Central memory CD4-positive, alpha-beta T cell (primary cell): ENCODE measurements at places on chromosomes 6 and 20.

DNA sequence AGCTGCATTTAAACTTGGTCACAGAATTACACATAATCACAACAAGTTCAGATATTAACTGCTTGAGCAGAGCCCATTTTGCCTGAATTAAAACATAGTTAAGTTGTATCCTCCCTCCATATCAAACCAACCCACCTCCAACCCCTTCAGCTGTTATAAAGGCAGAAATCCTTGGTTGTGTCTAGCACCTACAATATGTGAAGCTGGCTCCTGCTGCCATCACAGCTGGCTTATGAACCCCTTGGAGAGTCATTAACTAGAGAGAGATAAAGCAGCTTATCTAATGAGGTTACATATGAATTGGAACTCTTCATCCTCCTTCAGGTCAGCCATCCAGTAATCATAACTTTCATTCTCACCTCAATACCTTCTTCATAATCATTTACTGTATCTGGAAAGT lies 101.8 kb downstream of the EPHA7 start:
- no peak for DNase-seq

DNA sequence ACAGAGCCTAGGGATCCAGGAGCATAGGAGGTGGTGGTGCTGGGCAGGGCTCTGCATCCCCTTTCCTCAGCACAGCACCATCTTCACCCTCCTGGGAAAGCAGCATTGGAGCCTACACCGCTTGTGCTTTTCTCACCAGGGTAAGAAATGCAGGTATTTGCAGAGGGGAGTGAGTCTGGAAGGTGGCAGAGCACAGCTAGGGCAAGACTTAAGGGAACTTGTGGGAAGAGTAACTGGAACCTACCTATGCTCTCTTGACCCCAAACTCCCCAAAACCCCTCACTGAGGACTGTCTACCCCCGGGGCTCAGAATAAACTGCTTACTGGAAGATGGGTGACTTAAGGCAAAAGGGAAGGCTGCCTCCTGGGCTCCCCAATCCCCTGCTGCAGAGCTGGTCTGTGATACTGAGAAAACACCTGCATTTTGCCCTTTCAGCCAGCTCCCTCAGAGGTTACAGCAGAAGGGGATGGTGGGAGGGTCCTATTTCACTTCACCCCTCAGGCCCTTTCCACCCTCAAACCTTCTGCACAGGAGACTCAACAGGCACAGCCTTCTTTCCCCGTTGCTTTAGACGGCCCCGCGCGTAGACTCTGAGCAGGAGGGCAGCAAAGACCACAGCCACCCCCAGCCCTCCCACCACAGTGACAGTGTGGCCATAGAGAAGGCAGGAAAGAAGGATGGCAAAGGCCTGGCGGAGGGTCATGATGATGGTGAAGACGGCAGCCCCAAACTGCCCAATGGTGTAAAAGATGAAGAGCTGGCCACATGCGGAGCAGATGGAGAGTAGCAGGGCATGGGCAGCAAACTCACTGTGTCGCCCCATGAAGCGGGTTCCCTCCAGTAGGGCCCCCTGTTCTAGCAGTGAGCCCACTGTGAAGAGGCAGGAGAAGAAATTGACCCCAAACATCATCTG lies 2.9 kb downstream of the SLC35B2 start:
- no peak for DNase-seq

- no peak for DNase-seq
Observed at GRCh38 chr6:20333721-20334269, 67.9 kb upstream of the E2F3 start.

DNA sequence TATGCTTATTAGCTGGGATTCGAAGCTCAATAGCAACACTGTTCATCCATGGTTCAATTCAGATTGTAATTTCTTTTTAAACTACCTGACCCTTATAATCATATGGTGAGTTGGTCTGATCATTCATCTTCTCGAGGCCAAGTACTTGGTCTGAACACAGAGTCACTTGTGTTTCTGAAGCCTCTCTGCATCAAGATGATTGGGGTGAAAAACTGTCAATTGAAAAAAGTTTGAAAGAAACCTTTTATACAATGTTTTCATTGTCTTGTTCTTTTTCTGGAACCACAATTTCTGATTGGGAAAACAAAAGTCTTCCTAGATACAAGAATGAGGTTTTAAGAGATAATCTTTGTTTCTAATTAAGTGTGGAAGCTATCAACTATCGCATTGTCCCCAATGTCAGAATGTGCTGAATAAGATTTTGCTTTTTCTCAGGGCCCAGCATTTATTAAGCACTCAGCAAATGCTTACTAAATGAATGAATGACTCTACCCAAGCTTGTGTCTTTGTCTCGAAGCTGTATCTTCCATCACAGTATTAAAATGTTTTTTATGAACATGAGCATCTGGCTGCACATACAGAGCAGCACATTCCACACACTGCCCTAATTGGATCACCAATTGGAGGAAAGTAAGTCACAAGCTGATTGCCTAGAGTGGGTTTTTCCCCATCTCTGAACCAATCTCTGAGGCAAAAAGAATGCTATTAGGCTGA lies 45.0 kb upstream of the MOXD1 start:
- DNase-seq: no peak

GRCh38 chr6:29564875-29565274 lies 5.3 kb upstream of the UBD start:
- no peak for DNase-seq

GRCh38 chr20:44747166-44748004 lies 1.7 kb downstream of the KCNK15 start:
- peak; percentile 25 for DNase-seq

- no peak for DNase-seq
Observed at GRCh38 chr6:148983966-148984365, 237.1 kb downstream of the UST start.

GRCh38 chr6:11810039-11810541 lies 31.5 kb upstream of the ADTRP start:
- no peak for DNase-seq

DNA sequence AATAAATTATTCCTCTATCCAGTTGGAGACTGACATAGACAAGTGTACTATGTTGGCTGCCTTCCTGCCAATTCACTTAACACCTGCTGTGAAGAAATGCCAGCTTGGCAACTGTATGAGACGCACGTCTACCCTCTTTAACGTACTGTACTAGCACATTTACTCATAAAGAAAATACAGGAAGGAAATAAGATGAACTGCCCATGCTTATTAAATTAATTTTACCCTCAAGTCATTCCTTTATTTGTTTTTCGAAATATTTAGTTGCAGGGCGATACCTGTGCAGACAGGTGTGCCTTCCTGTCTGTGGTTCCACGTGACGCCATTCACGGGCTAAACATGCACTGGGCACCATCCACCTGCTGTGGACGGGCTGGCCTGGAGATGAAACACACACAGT lies 52.0 kb downstream of the PSMG4 start:
- DNase-seq: no peak

GRCh38 chr20:50498071-50498776 lies 12.0 kb upstream of the PTPN1 start:
- DNase-seq: no peak

- no peak for DNase-seq
Observed at GRCh38 chr20:22984606-22985005, 50.5 kb upstream of the SSTR4 start.

- DNase-seq: no peak
Observed at GRCh38 chr6:100202417-100203194, 208.6 kb upstream of the MCHR2 start.

DNA sequence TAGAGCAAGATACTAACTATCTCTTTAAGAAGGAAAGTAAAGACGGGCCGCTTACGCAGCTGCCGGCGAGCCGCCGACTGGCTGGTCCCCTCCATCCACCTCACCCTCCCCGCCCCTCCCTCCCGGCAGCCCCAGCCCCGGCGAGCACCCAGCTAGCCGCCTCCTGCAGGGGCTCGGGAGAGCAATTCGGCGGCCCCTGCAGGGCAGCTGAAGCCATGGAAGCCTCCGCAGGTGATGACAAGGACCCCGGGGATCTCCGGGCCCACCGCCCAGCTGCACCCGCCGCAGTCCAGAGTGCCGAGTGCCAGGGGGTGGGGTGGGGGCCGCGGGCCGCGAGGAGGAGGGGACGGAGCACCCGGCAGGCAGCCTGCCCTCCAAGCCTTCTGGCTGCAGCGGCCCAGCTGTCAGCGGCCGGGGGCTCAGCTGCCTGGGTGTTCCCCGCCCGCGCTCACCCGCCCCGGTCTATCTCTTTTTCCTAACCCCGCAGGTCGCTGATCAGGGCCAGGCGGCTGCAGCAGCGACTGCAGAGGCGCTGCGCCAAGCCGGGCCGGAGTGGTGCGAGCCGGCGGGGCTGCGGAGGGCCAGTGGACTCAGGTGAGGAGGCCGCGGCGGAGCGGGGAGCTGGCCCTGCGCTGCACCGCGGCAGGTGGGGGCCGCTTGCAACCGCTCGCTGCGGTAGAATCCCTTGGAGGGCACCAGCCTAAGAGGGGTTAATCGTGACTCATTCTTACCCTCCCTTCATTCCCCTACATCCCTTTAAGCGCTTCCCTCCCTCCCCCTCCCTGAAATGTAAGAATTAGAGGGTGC lies at the start of gene SNPH:
SNPH (plus strand) TSS at position 128 of the 807 bp plus-strand sequence. CDS start 29,946 bp downstream, outside the sequence.
- peak; percentile 71 for DNase-seq

DNA sequence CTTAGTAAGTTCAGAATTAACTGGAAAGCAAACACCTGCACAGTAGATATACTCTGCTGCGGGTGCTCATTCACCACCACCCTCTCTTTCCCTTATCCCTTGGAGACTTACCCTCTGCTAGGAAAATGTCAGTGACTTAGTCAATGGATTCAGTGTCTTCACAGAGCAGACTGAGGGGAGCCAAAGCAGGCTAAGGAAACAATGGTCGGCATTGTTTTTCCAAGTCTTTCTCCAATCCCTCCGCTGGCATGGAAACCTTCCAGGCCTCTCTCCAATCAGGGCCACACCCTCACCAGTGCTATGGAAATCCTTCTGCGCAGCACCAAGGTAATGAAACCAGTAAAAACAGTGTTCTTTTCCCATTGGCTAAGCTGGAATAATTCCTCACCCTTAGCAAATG lies 531.2 kb downstream of the TFAP2B start:
- DNase-seq: no peak

DNA sequence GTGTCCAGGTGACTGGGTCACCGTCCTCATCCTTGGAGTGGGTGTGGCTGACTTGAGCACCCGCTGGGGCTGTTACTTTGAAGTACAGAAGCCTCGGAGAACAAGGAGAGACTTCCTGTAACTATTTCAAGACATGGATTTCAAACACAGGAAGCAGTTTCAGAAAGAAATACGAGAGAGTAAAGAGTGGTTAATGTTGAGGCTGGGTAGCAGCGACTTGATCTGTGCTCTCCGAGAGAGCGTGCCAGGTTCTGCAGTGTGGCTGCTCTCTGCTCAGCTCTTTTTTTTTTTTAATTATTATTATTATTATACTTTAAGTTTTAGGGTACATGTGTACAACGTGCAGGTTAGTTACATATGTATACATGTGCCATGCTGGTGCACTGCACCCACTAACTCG lies 17.5 kb upstream of the EFCAB8 start:
- DNase-seq: no peak

GRCh38 chr20:46757754-46758678 lies 48.6 kb downstream of the SLC2A10 start:
- peak; percentile 34 for DNase-seq

- DNase-seq: no peak
Observed at GRCh38 chr6:184161-184700, 108.1 kb upstream of the DUSP22 start.

DNA sequence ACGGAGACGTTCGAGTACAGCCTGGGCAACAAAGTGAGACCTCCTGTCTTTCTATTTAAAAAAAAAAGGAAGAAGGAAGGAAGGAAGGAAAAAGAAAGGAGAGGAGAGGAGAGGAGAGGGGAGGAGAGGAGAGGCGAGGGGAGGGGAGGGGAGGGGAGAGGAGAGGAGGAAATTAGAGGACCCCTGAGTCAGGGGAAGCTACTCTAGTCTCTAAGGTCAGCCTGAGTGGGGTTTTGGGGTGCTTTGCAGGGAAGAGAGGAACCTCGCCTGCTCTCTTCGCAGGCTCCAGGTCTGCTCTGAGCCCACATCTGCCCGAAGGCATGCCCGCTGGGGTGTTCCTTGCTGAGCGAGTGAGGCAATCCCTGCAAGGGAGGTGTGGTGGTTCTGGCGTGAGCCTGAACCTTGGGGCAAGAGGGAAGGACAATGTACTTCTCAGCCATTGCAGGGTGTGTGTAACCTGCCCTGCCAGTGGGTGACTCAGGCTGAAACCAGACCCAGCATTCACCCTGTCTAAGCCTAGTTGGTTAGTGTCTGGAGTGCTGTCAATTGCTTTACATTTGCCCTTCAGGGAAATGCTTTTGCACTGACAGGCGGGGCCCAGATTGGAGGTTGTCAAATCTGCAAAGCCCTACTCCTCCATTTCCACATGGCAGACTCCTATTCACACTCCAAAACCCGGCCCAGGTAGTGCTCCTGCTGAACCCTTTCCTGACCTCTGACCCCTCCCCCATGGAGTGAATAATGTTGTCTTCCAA lies 15.3 kb upstream of the MMP9 start:
- no peak for DNase-seq

GRCh38 chr20:57682184-57683101 lies 27.4 kb downstream of the PMEPA1 start:
- DNase-seq: no peak

DNA sequence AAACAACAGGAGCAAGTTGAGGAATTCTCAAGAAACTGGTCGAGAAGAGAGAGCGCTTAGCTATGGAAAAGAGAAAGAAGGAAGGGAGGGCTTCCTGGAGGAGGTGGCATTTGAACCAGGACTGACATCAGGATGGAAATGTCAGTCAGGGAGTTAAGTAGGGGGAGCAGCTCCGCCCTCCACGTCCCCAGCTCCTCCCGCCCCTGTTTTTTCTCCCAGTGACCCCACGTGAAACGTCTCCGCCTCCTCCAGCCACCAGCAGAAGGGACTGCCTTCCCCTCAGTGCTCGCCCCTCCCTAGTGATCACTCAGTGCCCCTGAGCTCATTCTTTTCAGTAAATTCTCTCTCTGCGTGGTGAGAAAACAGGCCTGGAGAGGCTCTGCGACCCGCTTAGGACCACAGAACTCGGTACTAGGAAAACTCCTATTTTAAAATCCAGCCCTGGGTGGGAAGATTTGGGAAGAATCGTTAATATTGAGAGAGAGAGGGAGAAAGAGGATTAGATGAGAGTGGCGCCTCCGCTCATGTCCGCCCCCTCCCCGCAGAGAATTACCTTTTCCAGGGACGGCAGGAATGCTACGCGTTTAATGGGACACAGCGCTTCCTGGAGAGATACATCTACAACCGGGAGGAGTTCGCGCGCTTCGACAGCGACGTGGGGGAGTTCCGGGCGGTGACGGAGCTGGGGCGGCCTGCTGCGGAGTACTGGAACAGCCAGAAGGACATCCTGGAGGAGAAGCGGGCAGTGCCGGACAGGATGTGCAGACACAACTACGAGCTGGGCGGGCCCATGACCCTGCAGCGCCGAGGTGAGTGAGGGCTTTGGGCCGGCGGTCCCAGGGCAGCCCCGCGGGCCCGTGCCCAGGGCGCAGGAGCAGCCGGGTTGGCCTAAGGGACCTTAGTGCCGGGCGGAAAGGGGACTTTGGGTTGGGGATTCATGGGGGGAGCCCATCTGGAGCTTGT lies 4.6 kb downstream of the HLA-DPB1 start:
- no peak for DNase-seq

GRCh38 chr6:144036064-144036834 lies 28.2 kb upstream of the PLAGL1 start:
- no peak for DNase-seq

- DNase-seq: no peak
Observed at GRCh38 chr20:24672886-24673677, 203.7 kb downstream of the SYNDIG1 start.
